B cell (primary cell): ENCODE measurements at places on chromosomes 3 and 15. TPM values are rescaled to one million over a fixed set of nuclear protein-coding genes. Genes with fewer than 3 reads are reported as not detected.

DNA sequence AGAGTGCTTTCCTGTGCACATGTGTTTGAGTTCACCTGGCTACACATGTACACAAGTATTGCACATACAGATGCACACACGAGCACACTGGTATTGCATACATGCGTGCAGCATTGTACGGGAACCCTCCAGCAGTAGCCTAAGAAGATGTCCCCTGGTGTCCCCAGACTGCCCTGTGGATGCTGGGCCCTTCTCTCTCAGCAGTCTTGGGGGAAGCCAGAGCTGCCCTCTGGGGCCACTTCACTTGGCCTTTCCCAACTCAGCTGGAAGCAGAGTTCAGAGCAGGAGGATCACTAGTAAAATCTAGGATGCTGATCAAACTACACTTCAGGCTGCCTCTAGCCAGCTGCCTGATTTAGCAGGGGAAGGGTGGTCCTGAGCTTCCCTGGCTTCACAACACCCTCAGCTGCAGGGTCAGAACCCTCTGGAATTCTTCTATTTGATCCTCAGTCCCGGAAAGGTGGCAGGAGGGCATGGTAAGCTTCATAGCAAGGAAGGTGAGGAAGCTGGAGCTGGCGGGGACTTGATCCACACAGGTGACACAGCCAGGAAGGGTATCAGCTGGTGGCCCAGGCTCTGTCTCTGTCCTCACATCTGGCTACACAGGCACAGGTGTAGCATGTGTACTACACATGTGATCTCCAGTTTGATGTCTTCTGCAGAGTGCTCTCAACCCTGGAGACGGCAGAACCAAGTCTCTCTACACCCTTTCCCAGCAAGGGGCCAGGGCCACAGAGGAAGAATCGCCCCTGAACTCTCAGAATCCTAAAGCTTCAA lies 36.5 kb downstream of the KLF15 start:
- no peak for DNase-seq

GRCh38 chr3:126731044-126731443 lies 27.0 kb downstream of the CHCHD6 start:
- DNase-seq, result peak; percentile 13

DNA sequence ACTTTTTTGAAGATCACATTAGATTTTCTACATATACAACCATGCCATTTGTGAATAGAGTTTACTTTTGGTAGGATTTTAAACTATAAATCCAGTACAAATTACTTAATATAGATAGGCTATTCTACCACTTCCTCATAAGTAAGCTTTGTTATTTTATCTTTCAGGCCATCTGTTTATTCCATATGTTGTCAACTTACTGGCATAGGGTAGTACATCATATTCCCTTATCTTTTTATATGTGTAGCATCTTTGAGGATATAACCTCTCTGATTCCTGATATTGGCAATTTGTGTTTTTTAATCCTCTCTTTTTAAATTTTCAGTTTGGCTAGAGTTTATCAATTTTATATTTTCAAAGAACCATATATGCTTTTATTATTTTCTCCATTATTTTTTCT lies 515.4 kb downstream of the DIPK2A start:
- no peak for DNase-seq

GRCh38 chr15:39889601-39890000 lies 30.5 kb downstream of the GPR176 start:
- DNase-seq, result no peak

GRCh38 chr15:66700412-66700801 lies 1.6 kb upstream of the SMAD6 start:
- DNase-seq, result no peak

- DNase-seq, result no peak
These were observed 106.8 kb downstream of the CNTN3 start for GRCh38 chr3:74507691-74508090.

DNA sequence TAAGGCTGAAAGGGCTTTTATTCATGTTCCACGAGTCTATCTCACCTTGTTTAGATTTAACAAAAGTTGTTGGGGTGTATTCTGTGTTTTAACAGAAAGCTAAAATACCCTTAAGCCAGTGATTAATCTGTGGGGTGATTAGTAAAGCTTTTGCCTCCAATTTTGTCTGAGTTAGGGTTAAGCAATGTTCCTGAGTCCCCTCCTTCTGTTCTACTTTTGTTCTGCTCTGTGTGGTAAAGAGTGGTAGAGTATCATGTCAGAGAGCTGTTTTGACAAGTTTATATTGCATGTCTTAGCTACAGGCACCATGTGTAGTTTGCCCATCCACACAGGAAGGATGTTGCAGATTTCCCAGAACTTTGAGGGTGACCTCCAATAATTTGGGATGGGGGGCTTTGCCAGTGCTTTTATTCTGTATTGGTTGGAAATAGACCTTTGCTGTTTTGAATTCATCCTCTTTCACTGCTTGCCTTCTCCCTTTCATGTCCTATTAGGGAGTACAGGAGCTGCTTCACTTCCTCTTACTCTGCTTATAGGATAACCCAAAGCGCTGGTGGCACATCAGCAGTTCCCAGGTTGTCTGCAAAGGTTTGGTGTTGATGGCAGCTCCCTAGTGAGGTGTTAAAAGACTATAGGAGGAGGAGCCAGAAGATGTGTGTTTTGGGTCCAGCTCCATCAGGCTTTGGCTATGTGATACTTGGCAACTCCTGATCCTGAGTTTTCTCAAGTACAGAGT lies 7.4 kb downstream of the PDE8A start:
- DNase-seq, result no peak

The HTR3E gene
- total RNA-seq, result not detected in 2 replicates

DNA sequence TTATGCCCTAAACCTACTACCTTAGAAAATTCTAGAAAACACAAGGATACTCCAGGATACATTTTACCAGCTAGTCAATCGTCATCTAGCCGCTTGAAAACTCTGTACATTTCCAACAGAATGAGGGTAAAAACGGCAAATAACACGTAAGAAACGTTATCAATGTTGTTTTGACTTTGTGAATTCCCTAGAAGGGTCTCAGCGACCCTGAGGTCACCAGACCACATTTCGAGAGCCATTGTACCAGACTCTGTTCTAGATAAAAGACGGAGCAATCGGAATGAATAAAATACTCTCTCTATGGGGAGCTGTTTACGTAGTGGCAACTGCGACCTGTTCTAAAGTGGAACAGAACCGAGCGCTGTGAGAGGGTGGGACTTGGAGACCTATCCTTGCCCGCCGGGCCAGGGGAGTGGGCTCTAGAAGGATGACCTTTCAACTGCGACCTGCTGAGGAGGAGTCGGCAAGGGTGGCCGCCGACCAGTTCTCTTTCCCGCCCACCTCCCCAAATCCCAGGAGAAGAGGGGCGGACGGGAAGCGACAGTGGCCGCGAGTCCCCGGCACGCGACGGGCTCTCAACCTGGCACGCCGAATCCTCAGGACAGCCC lies 778 bp upstream of the AP4E1 start:
- DNase-seq, result peak; percentile 80

DNA sequence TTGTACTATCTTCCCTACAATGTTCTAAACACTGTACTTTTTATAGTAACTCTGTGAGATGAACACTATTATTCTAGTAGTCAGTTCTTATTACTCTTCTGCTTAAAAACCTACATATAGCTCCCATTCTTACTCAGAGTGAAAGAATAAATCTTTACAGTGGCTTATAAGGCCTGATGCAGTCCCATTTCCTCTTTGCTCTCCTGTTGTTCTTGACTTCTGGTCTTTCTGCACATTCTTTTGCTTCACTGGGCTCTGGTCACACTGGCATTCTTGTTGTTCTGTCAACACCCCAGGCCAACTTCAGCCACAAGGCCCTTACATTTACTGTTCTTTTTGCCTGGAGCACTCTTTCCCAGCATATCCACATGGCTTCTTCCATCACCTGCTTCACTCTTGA lies 58.2 kb upstream of the TP63 start:
- no peak for DNase-seq

The ZPLD1 gene
- total RNA-seq, result not detected in 2 replicates

DNA sequence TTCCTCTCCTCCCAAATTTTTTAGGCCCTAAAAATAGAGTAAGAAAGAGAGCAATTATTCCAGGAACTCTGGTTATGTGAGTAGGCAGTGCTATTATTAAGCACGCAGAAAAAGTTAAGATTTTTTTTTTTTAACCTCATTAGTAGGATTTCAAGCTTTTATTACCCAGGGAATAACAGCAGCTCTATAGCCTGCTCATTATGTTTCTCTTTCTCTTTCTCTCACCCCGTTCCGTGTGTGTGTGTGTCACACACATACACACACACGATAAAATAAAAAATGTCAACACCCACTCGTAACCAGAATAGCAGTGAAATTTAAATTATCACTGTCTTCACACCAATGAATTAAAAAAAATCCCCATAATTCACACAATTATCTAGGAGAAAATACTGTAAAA lies 30.3 kb downstream of the GADL1 start:
- DNase-seq, result no peak

DNA sequence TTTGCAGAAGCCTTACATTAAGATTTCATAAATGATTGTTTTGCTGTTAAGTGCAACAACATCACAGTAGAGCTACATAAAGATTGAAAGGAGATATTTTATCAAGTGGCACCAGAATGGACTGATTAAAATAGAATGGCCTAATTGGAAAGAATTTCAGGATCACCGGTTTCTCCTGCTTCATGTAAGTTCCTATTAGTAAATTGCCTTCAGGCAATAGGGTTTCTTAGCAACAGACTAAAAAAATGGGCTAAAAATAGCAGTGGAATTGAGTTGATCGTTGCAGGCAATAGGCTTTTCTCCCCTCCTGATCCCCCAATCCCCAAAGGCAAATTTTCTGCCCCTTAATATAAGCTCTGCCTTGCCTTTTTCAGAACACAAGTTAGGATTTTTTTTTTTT lies 917 bp downstream of the LNP1 start:
- no peak for DNase-seq

DNA sequence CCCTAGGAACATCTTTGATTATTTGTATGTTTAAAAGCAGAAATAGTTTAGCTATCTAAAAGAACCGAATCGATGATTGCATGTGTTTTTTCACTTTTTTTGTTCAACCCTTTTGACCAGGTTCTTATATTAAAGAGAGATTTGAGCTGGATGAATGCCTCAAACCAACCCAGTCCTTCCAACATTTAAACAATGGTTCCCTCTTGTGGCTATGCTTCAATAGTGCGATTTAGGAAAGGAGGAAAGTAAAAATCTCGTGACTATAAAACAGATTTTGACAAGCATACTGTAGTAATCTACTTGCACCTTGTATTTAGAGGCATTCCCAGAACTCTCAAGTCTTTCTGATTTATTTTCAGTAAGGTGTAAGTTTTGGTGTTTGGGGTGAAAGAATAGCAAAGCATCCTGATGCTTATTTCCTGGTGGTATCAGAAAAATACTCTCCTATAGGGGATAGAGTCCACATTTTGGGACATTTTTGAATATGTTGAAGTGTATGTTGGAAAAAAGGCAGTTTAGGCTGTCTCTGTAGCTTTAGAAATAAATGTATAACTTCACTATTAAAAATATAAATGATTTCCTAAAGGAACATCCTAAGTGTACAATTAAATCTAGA lies 159.6 kb upstream of the KCNH8 start:
- DNase-seq, result peak; percentile 8

DNA sequence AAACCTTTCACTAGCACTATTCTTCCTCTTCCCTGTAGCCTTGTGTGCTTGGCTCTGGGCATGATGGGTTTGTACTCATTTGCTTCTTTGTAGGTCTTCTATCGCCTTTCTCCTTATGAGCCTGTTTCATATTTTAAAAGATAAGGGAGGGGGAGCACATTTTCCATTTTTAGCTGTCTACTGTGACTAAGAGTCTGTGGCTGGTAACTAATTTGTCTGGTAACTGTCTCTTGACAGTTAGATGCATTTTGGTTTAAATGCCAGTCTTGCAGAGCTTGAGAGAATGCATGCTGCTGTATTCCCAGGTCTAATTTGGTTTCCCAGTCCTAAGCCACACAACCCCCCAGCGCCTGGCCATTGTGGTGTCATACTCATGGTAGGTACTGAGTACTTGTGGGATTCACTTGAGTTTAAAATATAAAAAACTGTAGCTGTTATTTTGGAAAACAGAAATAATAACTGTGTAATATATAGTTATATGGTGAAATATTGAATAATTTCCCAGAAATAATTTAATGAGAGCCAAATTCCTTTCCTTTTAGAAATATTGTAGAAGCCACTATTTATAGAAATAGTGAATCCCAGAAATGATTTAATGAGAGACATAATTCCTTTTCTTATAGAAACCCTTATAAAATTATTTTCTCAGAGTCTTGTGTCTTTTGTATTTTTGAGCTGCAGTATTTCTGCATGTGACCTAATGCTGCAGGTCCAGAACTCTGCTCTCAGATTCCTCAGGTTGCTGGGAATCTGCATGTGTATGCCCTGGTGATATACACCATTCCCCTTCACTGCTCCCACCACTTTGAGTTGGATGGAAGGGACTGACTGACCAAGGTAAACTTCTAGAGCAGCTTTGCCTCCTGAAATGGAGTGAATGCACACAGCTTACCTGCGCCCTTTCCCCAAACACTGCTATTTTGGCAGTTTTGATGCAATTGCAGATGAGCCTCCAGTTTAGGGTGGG lies 13.9 kb upstream of the GPR171 start:
- DNase-seq, result no peak

The MKRN2OS gene
- total RNA-seq, result not detected in 2 replicates

DNA sequence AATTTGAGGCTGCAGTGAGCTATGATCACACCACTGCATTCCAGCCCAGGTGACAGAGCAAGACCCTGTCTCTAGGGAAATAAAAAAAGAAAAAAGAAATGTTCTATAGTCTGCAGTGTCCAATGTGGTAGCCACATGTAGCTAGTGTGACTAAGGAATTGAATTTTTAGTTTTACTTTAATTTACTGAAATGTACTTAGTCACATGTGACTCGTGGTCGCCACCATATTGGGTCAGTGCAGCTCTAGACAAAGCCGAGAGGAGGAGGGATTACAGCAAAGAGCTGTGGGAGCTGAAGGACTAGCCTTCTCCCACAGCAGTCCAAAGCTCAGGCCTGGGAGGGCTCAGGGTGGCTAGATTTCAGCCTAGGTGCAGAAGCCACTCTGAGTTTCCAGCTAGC lies 65.9 kb upstream of the NTRK3 start:
- DNase-seq, result no peak

The FAM3D gene
- total RNA-seq, result not detected in 2 replicates

The IL5RA gene
- total RNA-seq, result 0.75 and 1.0 TPM in 2 replicates

The SLC27A2 gene
- 0.41 and 0.49 TPM in 2 replicates for total RNA-seq

DNA sequence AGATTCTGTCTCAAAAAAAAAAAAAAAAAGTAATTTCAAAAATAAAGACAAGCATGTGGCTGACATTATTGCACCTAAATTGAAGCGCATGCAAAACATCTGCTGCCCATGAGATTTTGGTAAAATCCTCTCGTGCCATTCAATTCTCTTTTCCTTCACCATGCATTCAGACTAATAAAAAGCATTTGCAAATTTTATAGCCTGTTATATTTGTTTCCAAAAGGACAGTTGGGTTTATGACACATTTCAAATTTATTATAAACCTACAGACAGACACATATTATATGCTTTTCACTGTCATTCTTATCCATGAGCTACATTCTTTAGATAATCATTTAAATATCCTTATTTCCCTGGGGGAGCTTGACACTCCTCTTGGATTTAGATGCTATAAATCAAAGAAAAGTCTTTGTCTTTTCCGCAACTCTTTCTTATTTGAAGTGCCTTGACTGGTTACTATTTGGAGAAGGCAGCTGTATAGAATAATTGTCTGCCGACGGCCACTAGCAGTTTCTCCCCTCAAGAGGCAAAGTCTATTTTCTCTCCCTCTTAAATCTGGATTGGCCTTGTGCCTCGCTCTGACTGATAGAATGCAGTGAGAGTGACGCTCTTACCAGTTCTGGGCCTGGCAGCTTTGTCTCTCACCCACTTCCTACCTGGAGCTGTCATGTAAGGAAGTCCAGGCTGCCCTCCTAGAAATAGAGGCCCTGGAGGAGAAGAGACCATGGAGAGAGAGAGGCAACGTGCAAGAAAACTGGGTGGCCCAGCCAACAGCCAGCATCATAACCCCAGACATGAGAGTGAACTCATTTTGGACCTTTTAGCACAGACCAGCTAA lies 6.8 kb upstream of the LRIG1 start:
- no peak for DNase-seq

The SPATA12 gene
- total RNA-seq, result not detected in 2 replicates
